Neuronal stem cell (in vitro differentiated cells): ENCODE measurements at places on chromosomes 3 and 15.

GRCh38 chr15:27850050-27850449 lies 249.1 kb downstream of the OCA2 start:
- no peak for DNase-seq

- peak; percentile 47 for DNase-seq
These were observed 213.0 kb downstream of the MEIS2 start for GRCh38 chr15:36887214-36887961.

DNA sequence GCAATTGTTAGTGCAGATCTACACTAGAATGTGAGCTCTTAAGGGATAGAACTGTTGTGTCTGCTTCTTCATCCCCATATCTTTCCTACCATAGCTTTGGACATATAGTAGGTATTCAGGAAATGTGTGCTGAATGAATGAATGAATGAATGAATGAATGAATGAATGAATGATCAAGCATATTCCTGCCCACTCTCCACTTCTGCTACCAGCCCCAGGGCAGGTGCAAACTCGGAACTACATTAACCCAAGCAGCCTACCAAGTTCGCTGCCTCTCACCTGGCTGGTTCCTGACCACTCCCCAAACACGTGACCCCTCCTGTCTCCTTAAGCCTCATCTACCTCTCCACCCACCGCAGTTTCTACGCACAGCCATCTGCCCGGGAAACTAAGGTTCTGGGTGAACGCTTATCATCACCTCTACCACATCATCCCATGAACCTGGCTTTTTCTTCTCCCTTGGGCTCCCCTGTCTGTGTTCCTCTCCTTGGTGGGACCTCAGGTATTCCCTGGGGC lies 26.8 kb downstream of the PAQR5 start:
- no peak for DNase-seq

DNA sequence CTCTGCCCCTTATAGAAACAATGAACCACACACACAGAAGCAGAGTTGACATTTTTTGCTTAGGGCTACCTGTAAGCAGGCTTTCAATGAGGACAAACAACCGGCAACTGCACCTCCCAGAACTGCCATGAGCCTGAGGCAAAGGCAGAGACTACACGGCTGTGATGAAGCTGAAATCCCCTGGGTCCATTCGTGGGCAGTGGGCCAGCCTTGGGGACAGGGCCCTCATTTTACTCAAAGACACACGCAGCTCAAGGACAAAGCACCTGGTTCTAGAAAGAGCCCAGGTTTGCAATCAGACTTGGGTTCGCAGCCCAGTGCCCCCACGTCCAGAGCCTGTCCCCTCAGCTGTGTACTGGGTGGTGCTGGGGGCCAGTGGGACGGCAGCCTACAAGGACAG lies 17.9 kb downstream of the FAM174B start:
- no peak for DNase-seq

DNA sequence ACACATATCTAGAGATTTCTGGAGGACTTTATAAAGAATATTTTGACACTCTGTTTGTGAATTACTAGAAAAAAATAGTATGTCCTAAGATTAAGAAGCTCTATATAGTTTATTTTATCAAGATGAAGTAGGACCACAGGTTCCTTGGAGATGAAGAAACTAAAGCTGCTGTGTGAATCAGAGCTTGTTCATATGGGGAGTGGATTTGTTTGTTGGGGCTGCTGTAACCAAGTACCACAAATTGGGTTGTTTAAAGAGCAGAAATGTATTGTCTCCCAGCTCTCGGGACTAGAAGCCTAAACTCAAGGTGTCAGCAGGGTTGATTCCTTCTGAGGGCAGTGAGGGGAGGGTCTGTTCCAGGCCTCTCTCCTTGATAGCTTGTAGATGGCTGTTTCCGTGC lies 270.6 kb upstream of the UMPS start:
- DNase-seq, result no peak

- DNase-seq, result no peak
These were observed 11.0 kb upstream of the MUSTN1 start for GRCh38 chr3:52845691-52846431.

DNA sequence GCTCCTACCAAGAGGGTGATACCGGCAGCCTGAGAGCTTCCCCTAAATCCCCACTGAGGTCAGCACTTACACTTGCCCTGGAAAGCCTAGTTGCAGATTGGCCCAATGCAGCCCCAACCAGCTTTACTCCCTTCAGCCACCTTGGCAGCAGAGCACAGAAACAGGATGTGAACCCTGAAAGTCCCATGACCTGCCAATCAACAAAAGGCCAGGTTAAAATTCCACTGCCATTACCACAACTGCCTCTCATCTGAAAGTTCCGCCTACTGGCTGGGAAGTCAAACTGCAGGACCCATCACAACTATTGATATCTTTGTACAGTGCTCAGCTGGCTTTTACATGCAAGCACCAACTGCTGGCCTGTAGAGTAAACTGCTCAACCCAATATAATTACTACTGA lies 156.2 kb downstream of the ZMAT3 start:
- DNase-seq, result no peak

DNA sequence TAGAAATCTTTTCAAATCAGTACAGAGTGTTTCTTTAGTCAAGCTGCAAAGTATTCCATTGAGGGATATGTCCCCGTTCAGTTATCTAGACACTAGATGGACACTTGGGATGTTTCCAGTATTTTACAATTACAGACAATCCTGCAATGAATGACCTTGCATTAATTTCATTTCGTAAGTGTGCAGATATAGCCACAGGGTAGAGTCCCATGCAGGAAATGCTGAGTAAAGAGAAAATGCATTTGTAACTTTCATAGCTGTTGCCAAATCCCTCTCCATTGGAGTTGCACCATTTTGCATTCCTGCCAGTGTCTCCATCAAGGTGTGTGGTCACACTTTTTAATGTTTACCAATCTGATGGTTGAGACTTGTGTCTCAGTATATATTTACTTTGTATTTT lies 92.5 kb downstream of the LIPC start:
- DNase-seq, result no peak

DNA sequence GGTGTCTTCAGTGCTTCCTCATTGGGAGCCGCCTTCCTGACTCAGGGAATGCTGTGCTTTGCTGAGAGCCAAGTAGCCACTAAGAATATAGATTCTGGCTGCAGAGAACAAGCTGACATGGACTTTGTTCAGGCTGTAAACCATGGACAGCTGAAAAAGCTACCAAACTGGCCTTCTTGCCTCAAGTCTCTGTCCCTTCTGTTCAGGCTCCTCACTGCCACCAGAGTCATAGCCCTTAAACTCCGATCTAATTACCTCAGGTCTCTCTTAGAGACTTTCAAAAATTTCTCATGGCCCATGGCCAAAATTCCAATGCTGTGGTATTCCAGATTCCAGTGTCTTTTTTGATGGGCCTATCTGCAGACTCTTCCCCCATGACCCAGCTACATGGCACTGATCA lies 19.4 kb upstream of the PTX3 start:
- no peak for DNase-seq
